T-helper 1 cell treated with Interleukin-12 subunit alpha and Interleukin-12 subunit beta and Interleukin-4 antibody, amounts not matched to agents 30 ng/mL and 1 ng/mL, for 36 hours (primary cell): ENCODE measurements at places on chromosomes 7 and 10. TPM values are rescaled to one million over a fixed set of nuclear protein-coding genes. Genes with fewer than 3 reads are reported as not detected.

TMEM270 gene
- not detected in 2 replicates for total RNA-seq

CRYGN gene
- total RNA-seq: not detected in 2 replicates

ANKRD7 gene
- not detected in 2 replicates for total RNA-seq

GRID2IP gene
- 0.10 TPM in 2 replicates for total RNA-seq

AS3MT gene
- total RNA-seq: 0.12 TPM in 1 of 2 replicates, not detected in the other

TMEM139 gene
- total RNA-seq: 0.32 and 1.0 TPM in 2 replicates

GATA3 gene
- total RNA-seq: 59.5 and 62.6 TPM in 2 replicates

TSPAN14 gene
- total RNA-seq: 178 and 181 TPM in 2 replicates
